ENCODE measurements at places on chromosomes 13 and 19.

DNA sequence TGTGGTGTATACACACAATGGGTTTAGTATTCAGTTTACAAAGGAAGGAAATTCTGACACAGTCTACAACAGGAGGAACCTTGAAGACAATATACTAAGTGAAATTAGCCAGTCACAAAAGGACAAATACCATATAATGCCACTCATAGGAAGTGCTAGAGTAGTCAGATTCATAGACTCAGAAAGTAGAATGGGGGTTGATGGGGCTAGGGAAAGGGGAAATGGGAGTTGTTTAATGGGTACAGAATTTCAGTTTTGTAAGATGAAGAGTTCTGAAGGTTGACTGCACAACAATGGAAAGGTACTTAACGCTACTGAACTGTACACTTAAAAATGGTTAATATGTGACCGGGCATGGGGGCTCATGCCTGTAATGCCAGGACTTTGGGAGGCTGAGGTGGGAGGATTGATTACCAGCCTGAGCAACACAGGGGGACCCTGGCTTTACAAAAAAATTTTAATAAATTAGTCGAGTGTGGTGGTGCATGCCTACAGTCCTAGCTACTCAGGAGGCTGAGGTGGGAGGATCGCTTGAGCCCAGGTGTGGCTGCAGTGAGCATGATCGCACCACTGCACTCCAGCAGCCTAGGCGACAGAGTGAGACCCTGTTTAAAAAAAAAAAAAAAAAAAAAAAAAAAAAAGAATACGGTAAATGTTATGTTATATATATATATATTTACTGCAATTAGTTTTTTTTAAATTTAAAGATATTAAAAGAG is 45.0 kb downstream of the SLC15A1 start:
- DNase-seq = no peak

- DNase-seq = no peak
Observed at GRCh38 chr13:29503041-29503837, 92.2 kb downstream of the SLC7A1 start.

GRCh38 chr13:113860051-113860664 is 3.7 kb downstream of the GAS6 start:
- DNase-seq = no peak

GRCh38 chr13:29952245-29952644 is 101.8 kb upstream of the UBL3 start:
- DNase-seq = no peak

- DNase-seq = no peak
Observed at GRCh38 chr13:94249512-94249911, 230.0 kb downstream of the DCT start.

DNA sequence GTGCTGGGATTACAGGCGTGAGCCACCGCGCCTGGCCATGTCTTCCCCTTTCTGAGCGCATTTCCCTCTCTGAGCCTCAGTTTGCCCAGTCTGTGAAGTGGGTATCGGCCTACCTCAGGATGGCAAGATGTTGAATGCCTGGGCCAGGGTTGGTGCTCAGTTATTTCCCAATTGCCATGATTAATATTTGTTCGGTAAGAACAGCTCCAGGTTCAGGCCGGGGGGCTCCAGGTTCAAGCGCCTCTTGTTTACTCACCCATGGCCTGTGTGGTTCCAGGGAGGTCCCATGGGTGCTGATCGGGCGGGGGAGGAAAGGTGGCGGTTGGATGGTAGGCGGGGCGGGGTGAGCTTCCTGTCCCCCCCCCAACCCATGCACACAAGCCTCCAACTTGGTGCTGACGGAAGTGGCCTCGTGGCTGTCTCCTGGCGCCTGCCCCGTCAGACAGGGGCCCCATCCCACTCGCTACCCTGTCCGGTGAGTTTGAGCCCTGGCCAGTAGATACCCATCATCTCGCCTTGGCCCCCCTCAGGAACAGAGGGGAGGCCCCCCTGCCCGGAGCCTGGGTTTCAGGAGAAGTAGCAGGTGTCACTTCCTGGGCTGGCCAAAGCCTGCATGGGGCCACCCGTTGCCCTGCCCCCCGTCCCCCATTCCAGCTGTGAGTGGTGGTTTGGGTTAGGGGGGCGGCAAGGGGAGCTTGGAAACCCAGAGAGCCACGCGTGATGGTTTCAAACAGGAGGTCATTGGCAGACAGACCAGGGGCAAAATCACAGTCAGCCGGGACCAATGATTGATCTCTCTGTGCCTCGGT is at the start of gene FCHO1:
TSS of gene FCHO1 (plus strand) at position 375 of the 809 bp plus-strand sequence. CDS start 3,688 bp downstream, outside the sequence.
- peak; percentile 90 for DNase-seq
